ENCODE measurements at places on chromosomes 1 and 21.

GRCh38 chr1:209823143-209824041, 4.4 kb upstream of the UTP25 start:
- DNase-seq = peak; percentile 84

DNA sequence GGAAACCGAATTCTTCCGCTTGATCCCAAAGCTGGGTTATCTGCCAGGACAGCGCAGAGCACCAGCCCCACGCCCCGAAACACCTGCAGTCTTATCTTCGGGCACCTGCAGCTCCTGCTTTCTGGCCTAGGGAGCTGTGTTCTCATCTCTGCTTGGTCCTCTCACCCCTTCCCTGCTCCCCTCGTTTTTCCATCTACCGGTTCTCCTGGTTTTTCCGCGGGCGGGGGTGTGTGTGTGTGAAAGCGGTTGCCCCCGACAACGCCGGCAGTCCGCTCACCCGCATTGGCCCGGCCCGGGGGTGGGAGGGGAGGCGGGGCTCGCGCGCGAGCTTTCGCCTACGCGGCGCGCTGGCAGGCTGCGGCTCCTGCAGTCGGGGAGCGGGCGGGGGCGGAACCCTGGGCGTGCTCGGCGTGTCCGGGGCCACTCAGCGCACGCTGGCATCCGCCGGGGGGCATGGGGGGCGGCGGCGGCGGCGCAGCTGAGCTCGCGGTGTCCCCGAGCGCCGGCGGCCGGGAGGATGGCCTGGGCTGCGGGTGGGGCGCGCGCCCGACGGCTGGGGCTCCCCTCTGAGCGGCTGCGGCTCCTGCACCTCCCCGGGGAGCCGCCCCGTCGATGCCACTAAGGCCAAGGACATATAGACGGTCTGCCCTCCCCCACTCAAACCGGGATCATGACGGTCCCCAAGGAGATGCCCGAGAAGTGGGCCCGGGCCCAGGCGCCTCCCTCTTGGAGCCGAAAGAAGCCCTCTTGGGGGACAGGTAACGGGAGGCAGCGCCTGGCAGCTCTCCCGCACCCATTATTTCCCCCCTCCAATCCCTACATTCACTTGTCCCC, 3.2 kb downstream of the ATP8B2 start:
- DNase-seq = peak; percentile 38

GRCh38 chr1:16253332-16253922, 16.4 kb upstream of the CPLANE2 start:
- DNase-seq = no peak

DNA sequence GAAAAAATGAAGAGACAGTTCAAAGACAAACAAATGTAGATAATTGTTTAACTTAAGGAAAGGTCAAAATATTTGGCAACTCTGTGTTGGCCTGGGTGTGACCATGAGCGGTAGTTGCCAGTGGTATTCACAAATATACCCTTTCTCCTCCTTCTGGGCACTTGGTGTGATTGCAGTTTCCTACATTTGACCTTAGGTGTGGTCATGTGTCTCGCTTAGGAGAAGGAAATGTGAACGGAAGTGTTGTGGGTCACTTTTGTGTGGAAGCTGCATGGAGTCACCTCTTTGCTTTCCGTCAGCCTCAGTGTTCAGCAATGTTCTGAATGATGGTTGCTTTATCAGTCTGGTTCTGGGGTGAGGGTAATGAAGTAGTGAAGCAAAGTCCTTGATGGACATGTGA, 3.4 kb upstream of the PCSK9 start:
- peak; percentile 22 for DNase-seq

DNA sequence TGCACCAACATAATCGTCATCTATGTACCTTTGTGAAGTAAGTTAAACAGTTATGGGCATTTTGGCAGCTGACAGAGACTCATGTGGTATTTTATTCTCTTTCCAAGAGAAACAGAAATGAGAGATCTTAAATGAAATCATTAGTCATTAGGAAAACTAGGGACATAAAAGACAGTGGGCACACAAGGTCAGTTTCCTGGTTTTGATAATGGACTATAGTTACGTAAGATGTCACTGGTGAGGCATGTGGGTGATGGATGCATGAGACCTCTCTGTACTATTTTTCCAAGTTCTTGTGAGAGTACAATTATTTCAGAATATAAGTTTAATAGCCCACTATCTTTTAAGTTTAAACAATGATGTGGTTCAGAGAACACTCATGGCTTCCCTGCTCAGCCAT, 216.9 kb downstream of the APP start:
- no peak for DNase-seq

DNA sequence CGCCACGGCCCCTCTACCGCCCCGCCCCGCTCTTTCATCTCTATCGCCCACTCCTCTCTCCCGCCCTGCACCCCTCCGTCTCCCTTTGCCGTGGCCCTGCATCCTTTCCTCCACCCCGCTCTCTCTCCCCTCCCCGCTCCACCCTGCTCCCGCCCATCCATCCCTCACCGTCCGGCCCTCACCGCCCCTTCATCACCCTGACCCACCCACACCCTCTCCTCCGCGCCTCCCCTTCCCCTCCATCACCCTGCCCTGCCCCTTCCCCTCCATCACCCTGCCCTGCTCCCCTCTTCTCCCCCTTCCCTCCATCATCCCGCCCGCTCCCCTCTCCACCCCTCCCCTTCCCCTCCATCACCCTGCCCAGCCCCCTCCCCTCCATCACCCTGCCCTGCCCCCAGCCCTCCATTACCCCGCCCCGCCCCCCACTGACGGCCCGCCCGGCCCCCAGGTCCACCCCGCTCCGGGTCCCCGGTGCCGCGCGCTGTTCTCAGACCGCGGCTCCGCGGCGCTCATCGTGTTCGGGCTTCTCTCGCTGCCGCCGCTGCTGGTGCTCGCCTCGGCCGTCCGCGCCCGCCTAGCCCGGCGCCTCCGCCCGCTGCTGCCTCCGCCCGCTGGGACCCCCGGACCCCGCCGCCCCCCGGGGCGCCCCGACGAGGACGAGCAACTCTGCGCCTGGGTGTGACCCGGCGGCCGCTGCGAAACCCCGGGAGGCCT, 6.2 kb upstream of the ANKRD65 start:
- DNase-seq = no peak

- DNase-seq = no peak
Measured at GRCh38 chr1:226943156-226943555, 3.1 kb downstream of the COQ8A start.

DNA sequence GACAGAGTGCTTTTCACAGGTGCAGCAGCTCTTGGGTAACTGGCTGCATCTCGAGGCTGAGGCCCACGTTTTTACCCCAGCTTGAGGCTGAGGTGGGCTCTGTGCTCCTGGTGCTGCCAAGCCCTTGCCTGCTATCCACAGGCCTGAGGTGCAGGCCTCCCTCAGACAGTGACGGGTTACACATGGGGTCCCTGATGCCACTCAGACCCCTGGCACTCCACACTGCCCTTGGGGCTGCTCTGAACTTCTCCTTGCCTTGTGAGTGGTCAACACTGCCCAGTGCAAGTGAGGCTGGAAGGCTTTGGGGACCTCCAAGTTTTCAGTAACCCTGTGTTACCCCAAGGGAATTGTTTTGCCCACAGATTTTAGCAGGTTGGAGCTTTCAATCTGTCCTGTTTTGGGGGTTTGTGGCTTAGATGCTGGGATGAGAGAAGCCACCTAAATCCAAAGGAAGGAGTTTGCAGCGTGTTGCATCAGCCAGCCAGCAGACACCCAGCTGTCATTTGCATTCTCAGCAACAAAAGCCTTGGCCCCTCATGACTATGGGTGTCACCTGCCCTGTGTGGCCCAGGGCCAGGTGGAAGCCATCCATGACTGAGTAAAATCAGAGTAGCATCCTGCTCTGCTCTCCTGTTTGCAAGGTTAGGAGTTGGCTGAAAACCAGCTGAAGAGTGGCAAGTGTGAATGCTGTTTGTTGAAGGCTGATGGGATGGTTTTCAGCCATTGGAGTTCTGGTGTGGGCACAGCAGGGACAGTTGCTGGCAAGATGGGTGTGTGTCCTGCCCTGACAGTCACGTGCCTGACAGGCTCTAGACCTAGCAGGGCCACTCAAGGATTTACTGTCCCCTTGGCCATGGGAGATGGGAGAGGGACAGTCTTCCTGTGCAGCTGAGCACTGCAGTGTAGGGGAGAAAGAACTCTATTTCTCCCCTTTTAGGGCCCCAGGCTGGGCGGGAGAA, 3.2 kb downstream of the RNF187 start:
- no peak for DNase-seq

- no peak for DNase-seq
Measured at GRCh38 chr1:21326861-21327344, 36.6 kb upstream of the ECE1 start.

GRCh38 chr1:116309090-116309870, 63.8 kb upstream of the ATP1A1 start:
- no peak for DNase-seq

GRCh38 chr1:219965285-219966070, 37.1 kb upstream of the SLC30A10 start:
- no peak for DNase-seq

GRCh38 chr21:44556879-44557278, 1.7 kb downstream of the KRTAP10-3 start:
- DNase-seq = no peak

DNA sequence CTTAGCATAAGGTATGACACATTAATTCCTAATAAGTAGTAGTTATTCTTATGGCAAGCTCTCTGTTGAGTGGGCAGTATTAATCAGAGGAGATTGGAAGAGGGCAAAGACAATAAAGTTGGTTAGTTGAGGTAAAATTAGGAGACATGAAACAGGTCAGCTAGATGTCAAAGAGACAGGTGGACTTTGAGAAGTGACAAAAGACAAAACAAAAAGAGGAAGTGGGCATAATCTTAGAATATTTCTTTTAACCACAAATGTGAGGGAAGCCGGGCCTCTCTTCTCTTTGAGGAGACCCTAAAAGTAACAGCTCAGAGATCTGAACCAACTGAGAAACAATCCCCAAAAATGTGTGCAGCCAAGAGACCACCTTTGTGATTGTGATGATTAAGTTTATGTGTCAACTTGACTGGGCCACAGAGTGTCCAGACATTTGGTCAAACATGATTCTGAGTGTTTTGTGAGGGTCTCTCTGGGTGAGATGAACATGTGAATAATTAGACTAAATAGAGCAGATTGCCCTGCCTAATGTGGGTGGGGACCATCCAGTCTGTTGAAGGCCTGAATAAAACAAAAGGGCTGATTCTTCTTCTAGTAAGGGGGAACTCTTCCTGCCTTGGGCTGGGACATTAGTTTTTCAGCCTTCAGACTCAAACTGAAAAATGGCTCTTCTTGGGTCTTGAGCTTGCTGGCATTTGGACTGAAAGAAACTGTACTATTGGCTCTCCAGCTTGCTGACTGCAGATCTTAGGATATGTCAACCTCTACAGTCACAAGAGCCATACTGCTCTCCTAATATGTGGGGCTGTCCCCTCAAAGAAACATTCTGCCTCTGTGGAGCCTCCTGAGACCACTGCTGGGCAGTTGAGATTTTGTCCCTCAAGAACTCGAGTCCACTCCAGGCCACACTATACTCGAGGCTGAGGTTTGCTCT, 40.0 kb downstream of the FCRL5 start:
- no peak for DNase-seq

- DNase-seq = no peak
Measured at GRCh38 chr1:226094451-226094850, 31.9 kb downstream of the H3-3A start.
